Myometrial cell (primary cell): ENCODE measurements at places on chromosomes 7 and 10. TPM values are rescaled to one million over a fixed set of nuclear protein-coding genes. Genes with fewer than 3 reads are reported as not detected.

The STRIP2 gene
- total RNA-seq, result 5.8 and 6.1 TPM in 2 replicates

The MRLN gene
- not detected in 2 replicates for total RNA-seq

The STEAP2 gene
- 2.6 and 3.9 TPM in 2 replicates for total RNA-seq

The GNGT1 gene
- not detected in 2 replicates for total RNA-seq

The CXCL12 gene
- 76.7 and 93.0 TPM in 2 replicates for total RNA-seq

The SH2D4B gene
- not detected in 2 replicates for total RNA-seq

The PDE6C gene
- not detected in 2 replicates for total RNA-seq

The ELN gene
- 0.18 and 1.7 TPM in 2 replicates for total RNA-seq

The ASB15 gene
- total RNA-seq, result not detected in 2 replicates

The RELN gene
- 0.29 and 4.4 TPM in 2 replicates for total RNA-seq

The LRGUK gene
- total RNA-seq, result under 0.01 TPM in 1 of 2 replicates, not detected in the other
